KBM-7 (cell line): ENCODE measurements at places on chromosomes 2 and 18.

- no peak for DNase-seq
Observed at GRCh38 chr2:73418343-73418742, 32.7 kb downstream of the ALMS1 start.

DNA sequence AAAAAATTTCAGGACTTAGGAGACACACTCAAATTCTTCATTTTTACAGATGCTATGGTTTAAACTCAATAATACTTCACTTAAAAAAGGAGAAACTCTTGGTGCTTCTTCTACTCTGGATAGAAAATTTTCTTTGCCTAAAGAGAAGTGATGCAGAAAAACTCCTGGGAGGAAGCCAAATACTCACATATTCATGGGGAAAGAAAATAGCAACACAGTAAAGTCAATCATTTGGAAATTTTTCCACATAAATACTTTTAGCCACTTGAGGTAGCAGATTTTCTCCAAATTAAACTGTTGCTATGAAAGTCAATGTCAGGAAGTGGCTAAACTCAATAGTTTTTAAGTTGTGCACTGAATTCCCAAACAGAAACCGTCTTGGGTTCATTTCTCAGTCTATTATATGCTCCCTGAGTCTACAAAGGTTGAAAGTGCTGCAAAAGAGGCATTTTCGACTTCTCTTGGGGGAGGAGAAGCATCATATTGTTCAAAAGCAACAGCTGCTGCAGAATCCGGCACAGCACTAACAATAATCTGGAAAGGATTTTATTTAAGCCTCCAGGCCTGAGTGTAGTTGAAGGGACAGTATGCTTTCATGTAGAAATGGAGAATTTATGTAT lies 81.1 kb downstream of the UPP2 start:
- DNase-seq: no peak

GRCh38 chr2:1268034-1268433 lies 145.2 kb upstream of the TPO start:
- no peak for DNase-seq

GRCh38 chr2:18132697-18133096 lies 254.2 kb downstream of the KCNS3 start:
- no peak for DNase-seq

- DNase-seq: no peak
Observed at GRCh38 chr2:129129087-129129486, 810.4 kb upstream of the HS6ST1 start.

DNA sequence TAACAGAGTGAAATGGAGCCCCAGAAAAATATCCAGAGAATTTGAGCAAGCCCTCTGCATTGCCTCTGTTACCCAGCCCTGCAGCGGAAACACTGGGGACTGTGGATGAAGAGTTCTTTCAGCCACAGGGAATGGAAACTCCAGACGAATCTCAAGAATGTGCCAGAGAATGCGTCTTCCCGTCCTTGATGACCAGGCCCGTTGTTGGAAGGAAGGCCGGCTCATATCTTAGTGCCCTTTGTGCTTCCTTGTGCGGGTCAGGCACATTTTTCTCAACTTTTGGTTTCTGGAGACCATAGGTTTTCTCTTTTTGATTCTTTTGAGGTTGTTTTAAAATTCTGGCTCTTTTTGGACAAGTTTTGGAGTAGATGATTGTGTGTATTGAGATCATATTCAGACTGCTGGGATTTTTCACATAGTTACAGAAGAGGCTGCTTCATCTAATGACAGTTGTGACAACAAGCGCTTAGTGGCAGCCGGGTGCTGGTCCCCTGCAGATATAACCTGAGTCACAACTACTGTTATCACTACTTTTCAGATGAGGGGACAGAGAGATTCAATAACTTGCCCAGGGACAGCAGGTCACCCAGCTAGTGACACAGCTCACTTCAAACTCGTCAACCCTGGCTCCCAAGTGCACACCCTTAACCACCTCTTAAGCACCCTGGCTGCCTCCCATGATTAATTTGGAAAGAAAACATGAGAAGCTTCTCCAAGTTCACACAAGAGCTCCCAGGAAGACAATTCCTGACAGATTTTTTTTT lies 15.7 kb downstream of the MAL start:
- no peak for DNase-seq

DNA sequence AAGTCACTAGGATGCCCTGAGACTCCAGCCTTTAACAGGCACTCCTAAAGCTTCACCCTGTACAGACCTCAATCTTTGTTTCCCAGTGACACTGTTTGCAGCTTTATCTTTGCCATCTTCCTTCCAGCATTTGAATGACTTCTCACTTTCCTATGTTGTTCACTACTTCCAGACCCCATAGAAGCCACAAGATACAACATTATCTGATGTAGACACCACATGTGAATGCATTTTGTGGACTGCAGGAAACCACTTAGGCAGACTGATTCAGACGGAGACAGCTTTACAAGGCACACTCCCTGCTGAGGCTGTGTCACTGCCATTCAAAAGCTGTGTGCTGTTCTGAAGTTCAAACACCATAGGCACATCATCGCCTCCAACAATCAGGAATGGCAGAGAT lies 67.3 kb upstream of the SPATS2L start:
- peak; percentile 68 for DNase-seq

DNA sequence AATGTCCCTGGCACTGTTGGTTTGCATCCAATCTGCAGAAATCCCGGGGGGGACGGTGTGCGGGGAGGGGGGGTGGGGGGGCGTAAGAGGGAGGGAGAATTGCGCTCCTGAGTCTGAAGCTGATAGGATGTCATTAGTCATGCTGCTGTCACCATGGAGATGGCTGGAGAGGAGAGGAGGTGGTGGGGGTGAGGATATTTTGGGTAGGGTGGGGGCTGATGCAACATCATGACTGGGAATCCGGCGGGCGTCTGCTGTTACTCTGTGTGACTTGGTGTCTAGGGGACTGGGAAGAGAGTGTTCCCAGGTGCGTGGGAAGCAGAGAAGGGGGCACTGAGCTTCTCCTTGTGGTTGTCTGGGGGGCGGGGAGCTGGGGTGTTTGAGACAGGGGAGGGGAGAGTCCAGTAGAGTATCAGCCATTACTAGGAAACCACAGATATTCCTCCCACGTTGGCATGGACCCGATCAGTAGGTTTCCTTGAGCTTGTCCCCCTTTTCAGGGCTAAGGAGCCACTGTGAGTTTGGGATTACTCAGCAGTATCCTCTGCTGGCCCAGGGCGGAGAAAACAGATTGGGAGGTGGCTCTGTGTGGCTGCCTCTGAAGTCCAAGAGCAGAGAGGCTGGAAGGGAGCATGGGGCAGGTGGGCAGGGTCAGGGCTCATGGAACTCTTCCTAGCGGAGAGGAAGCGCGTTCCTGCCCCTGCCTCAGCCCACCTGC lies 18.9 kb downstream of the TET3 start:
- DNase-seq: no peak

DNA sequence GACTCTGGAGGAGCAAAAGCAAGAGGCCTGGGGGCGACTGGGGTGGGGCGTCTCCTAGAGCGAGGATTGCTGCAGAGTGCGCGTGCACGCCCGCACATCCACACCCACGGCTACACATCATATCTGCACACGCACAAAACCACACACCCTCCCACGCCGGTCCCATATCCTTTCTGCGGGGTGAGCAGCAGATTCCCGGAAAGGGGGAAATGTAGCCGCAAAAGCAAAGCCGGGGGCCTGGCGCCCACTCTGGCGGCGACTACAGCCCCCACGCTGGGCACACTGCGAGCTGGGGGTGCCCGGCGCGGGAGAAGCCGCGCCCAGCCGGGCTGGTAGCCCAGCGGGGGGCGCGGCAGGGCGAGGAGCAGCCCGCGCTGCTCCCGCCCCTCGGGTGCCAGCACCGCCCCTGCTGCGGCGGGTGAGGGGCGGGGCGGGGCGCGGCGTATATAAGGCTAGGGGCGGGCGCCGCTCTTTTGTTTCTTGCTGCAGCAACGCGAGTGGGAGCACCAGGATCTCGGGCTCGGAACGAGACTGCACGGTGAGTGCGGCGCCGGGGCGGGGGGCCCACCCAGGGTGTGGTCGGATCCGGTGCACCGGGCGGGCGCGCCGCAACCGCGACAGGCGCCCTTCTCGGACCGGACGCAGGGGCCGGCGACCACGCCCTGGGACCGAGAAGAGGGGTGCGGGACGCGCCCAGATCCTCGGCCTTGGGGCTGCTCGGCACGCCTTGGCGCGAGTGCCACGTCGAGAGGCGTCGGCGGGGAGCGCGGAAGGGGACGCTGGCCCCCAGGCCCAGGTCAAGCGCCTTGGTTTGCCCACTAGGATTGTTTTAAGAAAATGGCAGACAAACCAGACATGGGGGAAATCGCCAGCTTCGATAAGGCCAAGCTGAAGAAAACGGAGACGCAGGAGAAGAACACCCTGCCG lies at the start of gene TMSB10:
TMSB10 (plus strand) TSS at position 476 of the 927 bp plus-strand sequence.
- DNase-seq: peak; percentile 84

GRCh38 chr2:205772983-205773382 lies 90.7 kb downstream of the NRP2 start:
- no peak for DNase-seq

DNA sequence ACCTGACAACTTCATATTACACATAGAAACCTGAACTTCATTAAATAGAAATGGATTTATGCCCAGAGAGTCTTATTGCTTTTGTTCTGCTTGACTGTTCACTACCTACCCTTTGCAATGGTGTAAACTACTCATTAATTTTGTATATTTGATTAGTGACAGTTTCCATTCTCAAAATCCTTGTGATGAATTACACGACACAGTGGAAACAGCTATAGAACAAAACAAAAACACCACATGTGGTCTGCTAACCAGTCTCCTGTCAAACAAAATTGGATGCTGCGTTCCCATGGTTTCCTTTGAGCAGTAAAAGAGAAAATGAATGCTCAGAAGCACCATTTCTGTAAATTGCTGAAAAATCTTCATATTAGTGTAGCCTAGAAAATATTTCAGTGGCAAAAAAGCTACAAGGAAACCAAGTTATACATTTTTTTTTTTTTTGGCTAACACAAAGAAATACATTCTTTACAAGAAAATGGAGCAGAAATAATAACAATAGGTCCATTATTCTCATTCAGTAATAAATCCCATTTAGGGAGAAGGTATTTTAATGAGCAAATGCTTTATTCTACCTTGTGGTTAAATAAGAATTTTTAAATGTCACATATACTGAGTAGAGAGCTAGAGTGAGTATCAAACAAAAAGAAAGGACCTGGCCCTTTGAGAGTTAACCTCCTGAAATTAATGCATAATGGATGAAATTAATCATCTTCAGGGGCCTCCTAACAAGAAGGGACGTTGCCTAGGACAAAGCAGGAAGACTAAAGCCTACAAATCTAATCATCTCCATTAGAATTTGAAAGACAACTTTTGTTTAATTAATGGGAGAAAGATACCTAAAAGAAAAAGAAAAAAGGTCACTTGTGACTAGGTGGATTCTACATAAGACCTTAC lies 355.1 kb upstream of the ZC3H15 start:
- no peak for DNase-seq

DNA sequence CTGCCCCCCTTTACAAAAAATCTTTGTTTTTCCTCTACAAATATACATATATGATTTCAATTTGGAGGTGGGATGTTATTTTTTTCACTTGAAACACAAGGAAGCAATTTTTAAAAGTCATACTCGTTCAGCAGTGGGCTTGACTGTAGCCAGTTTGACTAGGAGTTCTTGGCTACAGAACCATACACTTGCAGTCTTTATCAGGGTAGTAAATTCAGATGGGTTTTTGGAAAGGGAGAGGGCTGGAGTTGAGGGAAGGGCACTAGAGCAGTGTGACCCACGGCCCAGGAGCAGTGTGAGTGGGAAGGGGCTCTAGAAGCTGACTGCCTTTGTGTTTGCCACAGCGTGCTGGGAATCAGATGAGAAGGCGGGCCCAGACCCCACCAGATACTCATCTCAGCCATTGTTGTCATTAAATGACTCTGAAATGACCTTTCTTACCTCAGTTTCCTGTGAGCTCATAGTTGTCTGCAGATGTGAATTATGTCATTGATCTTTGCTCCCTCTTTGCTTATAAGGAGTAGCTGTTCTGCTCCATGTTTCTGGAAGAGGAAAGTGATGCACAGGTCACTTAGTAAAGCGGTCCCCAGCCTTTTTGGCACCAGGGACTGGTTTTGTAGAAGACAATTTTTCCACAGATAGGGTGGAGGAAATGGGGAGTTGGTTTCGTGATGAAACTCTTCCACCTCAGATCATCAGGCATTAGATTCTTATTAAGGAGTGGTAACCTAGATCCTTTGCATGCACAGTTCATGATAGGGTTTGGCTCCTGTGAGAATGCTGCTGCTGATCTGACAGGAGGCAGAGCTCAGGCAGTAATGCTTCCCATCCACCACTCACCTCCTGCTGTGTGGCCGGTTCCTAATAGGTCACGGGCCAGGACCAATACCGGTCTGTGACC lies 116.8 kb downstream of the SPTBN1 start:
- DNase-seq: no peak

- peak; percentile 64 for DNase-seq
Observed at GRCh38 chr2:76953733-76954347, 568.3 kb downstream of the LRRTM4 start.

GRCh38 chr2:82819951-82820350 lies 1639.1 kb downstream of the SUCLG1 start:
- DNase-seq: no peak

DNA sequence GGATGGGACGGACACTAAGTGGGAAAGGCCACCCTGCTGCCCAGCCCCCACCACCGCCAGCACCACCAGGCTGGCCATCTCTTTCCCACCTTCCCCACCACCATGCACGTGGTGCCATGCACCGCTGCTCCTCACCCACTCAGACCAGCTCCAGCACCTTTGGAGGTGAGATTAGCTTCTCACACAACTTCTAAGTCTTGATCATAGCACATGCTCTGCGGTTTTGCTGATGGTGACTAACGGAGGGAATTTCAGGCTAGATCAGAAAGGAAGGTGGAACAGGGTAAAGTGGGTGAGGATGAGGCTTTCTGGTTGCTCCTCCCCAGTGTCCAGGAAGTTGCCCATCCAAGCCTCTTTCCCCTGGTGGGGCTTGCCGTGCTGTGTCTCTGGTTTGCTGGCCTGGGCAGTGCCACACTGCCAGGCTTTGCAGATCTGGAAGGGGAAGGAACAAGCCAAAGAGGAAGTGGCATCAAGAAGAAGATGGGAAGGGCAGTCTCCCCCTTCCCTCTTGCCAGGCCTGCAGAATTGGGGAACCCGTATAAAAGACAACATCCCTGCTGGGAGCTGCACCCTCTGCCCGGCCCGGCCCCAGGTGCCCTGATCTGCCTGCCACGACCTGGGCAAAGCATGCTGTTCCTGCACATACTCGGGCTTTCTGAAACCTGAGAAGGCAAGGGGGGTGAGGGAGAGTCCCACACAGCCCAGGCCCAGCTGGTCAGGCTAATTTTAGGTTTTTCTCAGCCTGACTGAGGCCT lies 44.3 kb upstream of the CAB39 start:
- DNase-seq: peak; percentile 64

- no peak for DNase-seq
Observed at GRCh38 chr2:18630101-18630500, 40.7 kb upstream of the NT5C1B start.
